Body of pancreas (tissue), 4 donors: ENCODE measurements at places on chromosomes 1 and 21.
A peak's percentile ranks its signal among the peaks of the same experiment; 100 is the strongest.

GRCh38 chr1:67588178-67588855 is 96.7 kb upstream of the GADD45A start:
- DNase-seq, result no peak

DNA sequence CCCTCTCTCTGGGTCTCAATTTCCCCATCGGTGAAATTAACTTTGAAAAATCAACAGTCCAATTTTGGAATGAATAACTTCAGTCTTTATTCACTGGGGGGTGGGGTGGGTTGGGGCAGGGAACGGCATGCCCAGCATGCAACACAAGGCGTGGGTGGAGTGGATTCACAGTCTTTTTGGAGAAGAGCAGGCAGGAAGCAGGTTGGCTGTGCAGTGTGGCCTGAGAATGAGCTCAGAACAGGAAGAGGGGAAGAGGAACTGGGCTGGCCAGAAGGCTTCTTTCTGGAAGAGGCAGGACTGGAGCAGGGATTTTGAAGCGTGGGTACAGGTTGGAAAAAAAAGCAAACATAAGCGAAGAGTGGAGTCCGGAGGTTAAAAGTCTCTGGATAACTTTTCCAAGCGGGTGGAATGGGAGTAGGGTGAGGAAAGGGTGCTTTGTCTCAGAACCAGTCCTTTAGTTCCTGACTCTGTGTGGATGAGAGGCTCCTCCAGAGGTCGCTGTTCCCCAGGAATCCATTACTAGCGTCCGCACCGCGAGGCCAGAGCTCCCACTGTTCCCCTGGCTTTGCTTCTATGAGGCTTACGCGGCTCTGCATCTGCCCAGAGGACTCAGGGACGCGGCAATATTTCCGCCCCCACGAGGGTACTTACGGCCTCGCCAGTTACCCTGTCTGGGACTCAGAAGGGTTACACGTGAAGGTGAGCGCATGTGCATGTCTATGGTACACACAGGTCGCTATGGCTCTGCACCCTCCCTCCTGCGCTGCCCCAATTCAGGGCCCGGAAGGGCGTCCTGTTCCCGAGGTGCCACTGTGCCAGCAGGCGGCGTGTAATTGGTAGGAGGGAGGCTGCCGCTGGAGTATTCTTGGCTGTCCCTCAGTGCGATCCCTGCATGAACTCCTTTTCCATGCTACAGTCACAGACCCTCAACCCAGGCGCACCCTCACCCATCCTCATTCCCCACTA is 5.5 kb upstream of the FOXD2 start:
- DNase-seq, result peak; percentile 88

- DNase-seq, result no peak
Measured at GRCh38 chr1:21058035-21058793, 118.5 kb downstream of the EIF4G3 start.

DNA sequence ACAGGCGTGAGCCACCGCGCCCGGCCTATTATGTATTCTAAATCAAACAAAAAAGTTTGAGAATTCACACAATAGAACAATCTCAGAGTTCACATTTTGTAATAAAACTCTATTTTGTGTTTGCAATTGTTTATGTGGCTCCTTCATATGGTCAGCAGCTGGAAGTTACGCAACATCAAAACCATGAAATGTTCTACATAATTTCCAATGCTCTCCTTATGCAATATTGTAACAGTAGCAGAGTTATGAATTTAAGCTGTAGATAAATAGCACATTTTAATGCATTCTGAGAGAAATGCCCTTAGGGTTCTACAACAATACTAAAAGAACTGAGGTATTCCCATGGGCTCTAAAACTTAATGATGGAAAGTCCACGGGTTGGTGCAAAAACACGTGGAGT is 62.3 kb upstream of the COL11A1 start:
- no peak for DNase-seq

DNA sequence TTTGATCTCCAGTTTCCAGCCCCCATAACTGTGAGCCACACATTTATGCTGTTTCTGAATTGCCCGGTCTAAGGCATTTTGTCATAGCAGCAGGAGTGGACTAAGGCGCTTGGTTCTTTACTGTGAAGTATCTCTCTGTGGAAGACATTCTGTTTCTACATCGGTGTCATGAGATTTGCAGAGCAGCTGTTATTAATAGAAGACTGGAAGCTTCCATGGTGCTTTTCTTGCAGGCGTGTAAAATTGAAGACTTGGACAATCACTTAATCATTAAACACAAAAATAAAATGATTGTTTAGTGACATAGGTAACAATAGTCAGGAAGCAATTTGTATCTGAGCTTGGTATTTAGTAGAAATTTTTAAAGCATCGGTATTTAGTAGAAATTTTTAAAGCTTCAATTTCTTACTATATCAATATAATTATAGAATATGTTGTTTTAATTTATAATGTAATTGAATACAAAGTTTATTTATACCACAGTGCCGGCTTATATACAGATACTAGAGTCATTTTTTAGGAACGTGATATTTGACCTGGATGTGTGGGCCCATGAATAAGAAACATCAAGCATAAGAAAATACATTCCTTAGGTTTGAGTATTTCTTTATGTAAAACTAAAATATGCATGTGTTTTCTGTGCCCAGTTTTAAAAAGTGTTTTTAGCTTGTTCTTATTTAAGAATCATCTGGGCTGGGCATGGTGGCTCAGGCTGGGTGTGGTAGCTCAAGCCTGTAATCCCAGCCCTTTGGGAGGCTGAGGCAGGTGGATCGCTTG is 60.6 kb upstream of the COL6A1 start:
- no peak for DNase-seq
